ENCODE measurements at places on chromosomes 1 and 21.
A peak's percentile ranks its signal among the peaks of the same experiment; 100 is the strongest.

DNA sequence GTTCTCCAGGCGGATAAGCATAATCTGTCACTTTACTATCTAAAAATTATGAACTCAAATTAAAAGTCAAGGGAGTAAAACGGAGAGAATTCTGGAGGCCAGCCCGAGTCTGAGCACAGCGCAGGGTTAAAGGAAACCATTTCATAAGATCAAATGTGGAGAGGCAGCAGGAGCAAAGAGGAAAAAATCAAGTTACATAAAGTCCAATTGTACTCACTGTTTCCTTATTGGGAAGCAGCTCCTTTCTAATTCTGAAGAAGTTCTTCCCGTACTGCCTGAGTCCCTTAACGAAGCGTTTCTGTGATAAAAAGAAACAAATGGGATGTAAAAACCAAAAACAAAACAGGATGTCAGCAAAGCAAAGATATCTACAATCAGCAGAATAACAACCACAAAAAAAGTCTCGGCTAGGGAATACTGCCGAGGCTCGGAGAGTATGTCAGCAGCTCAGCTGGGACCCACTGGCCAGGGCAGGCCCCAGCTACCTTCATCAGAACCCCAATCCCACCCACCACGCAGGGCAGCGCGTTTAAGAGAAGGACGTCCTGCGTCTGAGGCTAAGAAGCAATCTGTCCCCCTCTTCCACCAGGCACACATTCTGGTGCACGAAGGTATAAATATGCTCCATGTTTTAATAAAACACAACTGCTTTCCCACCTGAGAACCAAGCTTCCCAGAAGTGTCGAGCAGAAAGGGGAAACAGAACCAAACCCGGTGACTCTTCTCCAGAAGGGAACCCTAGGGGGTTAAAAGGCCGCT is 104.8 kb downstream of the SLC45A1 start:
- DNase-seq = no peak

GRCh38 chr1:166167572-166167925 is 748 bp upstream of the FAM78B start:
- DNase-seq = no peak

- no peak for DNase-seq
Measured at GRCh38 chr1:18069903-18070302, 37.7 kb upstream of the IGSF21 start.

DNA sequence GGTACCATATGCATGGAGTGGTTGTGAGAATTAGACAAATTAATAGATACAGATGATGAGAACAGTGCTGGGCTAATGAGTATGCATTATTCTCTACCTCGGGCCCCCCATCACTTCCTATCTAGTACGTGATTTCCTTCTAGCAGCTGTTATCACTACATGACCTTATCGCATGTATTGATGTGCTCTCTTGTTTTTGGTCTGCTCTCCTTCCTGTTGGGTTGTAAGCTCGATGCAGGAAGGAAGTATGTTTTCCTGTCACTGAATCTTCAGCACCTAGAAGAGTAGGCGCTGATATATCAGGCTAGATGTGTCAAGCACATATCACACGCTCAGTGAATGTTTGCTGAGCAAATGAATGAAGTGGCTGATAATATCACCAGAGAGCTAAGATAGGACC is 43.9 kb upstream of the IFNAR2 start:
- no peak for DNase-seq

DNA sequence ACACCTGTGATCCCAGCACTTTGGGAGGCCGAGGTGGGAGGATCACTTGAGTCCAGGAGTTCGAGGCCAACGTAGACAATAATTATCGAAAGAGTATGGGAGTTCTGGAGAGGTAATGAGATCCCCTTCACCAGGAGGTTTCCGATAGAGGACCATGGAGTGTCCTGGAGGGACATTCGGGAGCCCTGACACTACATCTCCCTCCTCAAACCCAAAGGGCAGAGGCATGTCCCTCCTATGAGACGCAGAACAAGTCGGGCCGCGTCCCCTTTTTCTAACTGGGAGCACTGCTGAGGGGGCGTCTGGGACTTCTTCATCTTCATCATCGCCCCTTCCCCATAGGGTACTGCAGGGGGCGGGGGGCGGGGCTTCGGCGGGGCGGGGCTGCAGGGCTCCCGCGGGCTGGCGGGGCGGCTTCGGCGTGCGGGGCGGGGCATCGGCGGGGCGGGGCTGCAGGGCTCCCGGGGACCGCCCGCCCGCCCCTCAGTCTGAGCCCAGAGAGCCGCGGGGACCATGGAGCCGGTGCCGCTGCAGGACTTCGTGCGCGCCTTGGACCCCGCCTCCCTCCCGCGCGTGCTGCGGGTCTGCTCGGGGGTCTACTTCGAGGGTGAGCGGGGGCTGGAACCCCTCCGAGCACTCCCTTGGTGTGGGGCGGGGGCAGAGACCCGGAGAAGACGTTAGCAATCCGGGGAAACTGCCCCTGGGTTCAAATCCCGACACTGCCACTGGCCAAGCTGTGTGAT is at the start of gene THEMIS2:
Gene THEMIS2 (plus strand): TSS at position 486 of the 743 bp plus-strand sequence. CDS start 28 bp downstream, at position 514.
- peak; percentile 84 for DNase-seq

DNA sequence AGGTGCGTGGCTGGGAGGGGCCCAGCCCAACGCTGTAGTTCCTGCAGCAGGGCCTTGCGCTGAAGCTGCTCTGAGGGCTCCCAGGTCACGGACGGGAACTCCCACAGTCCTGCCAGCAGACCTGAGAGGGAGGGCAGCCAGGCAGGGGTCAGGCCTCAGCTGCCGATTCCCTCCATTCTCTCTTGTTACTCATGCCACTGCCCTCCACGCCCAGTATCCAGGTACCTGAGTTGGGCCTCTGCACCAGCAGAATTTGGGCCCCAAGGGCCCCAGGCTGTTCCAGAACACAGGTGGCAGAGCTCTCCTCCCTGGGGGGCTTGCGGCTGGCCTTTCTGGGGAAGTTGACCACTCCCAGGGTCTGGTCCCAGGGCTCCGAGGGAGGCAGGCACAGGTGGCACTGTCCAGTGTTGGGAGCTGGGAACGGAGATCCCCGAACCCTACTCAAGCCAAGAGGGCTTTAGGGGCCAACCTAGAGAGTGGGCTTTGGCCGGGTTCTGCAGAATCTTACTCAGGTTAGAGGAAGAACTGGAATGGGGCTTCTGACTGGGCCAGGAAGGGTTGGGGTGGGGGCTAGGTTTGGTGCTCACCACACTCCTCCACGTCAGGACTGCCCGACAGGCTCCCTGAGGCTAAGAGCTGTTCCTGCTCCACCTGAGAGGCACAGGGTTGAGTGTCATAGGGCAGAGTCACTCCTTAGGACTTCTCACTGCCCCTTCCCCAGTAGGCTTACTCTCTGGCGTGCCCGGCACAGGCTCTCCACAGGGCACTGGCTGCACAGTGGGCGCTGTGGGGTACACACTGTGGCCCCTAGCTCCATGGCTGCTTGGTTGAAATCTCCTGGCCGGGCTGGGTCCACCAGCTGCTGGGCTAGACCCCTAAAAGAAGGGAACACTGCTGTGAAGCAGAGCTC is 5.0 kb downstream of the HPDL start:
- no peak for DNase-seq

DNA sequence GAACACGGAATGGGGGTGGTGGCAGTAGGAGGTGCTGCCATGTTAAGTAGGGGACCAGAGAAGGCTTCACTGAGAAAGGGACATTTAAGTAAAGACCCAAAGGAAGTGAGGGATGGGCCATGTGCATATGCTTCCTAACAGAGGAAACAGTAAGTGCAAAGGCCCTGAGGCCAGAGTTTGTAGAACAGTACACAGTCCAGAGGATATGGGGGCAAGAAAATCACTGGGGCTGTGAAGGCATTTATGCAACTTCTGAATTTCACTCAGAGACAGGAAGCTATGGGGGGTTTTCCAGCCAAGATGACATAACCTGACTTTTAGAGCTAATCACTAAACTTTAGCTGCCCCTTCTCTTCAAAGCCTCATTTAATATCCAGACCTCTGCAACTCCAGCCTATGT is 202.5 kb upstream of the EDN2 start:
- no peak for DNase-seq

- no peak for DNase-seq
Measured at GRCh38 chr1:205356440-205357139, at the start of gene KLHDC8A. Gene KLHDC8A, minus strand, starts transcription at chr1:205356922. Its CDS starts 13,318 bp downstream, at chr1:205343604.

- DNase-seq = no peak
Measured at GRCh38 chr1:110434946-110435345, 16.0 kb upstream of the PROK1 start.

- DNase-seq = no peak
Measured at GRCh38 chr21:37338671-37339551, 27.7 kb upstream of the DYRK1A start.

DNA sequence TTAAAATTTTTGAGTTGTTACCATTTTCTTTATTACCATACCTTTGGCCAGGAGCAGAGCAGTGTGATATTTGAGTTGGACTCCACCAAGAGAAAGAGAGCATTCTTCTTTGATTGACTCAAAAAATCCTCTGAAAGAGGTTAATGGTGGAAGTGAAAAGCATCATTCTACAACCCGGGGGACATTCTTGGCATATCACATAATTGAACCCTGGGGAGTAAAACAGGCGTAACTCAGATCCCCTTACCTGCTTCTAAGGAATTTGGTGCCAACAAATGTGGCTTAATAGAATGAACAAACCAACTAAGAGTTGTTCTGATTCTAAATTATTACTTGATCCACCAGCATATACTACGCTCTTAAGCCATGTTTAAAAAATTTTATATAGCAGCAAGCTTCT is 351.1 kb upstream of the DEPDC1 start:
- no peak for DNase-seq

DNA sequence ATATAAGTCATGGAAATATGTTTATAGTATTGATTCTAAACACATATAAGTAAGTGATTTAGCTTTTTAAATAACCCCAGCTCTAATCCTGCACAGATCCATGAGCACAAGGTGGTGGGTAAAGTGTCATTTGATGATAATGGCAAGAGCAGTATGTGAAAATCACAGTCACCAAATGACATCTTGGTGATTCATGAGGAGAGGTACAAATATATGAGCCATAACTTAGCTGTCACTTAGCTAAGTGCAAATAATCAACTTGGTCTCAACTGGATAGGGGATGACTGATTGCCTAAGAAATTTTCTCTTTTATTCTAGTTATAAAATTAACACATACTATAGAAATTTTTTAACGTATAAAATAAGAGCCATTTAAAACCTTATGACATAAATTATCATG is 198.1 kb downstream of the ZZZ3 start:
- DNase-seq = no peak

- no peak for DNase-seq
Measured at GRCh38 chr21:34965200-34966174, 83.6 kb downstream of the RUNX1 start.

- DNase-seq = no peak
Measured at GRCh38 chr1:150995896-150996295, 10.8 kb downstream of the MINDY1 start.

DNA sequence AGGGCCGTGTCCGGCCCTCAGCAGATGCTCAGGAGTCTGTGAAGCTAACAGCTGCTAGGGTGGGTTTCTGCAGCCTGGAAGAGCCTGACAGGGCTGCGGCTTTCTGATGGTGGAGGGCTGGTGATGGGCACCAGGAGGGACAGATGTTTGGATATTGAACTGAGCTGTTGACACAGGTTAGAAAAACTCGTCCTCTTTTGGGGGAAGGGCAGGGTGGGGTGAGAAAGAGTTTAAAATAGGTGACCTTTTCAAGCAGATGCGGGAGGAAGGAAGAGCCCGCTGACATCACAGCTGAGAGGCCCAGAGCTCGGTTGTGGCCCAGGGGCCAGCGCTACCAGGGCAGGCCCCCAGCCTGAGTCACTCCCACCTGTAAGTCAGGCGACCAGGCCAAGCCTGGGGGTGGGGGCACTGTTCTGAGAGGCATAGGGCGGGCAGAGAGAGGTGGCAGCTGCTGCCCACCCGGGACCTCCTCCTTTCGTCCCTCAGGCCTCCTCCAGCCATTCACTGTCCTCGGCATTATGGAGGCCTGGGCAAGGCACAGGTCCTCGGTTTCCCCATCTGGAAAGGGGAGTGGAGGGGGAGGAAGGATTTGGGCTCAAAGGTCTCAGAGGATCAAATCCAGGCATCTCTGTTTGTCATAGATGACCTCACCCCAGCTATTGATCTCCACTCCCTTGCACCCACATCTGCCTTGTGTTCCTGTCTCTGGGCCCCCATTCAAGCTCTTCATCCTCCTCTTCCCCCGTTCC is 32.3 kb upstream of the ID3 start:
- DNase-seq = no peak

- DNase-seq = peak; percentile 33
Measured at GRCh38 chr1:9784508-9785133, 39.1 kb downstream of the CLSTN1 start.

GRCh38 chr1:167943541-167943940 is 6.7 kb upstream of the MPC2 start:
- no peak for DNase-seq

DNA sequence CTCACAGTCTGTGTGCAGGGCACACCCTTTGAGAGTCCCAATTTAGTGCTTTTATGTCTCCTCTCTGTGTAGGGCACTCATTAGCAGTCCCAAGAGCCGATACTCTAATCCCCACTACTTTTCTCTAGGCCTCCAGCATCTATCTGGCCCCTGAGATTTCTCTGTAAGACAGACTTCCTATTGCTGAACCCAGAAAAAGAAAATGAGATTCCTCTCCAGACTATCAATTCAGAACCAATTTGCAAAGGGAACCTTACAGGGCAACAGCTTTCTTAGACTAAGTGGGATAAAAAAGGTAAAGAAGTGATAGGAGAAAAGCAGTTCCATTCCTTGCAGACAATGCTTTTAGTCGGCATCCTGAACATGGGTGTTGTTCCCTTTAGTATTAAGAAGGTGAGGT is 172.2 kb downstream of the EDEM3 start:
- DNase-seq = no peak

DNA sequence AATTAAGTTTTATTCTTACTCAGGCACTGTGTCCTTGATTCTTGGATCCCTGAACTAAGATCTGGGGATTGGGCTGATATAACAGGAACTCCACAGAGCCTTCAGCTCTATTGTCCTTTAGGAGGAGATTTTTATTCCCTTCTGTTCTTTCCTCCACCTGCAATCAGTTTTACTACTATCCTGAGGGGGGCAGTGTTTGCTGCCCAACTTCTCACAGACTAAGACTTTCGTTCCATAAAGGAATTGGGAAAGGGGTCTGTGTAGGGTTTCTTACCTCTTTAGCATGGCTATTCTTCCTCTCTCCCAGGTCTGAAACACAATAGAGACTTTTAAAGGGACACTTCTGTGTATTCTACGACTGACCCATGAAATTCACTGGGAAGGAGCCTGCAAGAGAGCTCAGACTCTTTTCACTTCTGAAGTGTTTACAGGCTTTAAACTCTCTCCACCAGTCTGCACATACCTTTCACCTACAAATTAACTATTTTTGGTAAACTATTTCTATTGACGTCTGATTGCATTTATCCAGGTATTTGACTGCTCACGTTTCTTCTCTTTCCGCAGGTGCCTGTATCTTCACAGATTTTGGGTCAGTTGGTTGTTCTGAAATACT is 103.3 kb upstream of the DEPDC1 start:
- no peak for DNase-seq

- DNase-seq = no peak
Measured at GRCh38 chr21:37006486-37007291, at the start of gene RIPPLY3. Gene RIPPLY3, plus strand, starts transcription at chr21:37006702. Its CDS starts 71 bp downstream, at chr21:37006773.

GRCh38 chr1:152884085-152884484 is 6.0 kb downstream of the SMCP start:
- DNase-seq = no peak

- no peak for DNase-seq
Measured at GRCh38 chr1:89065079-89065868, at the start of gene GBP1. Gene GBP1, minus strand, starts transcription at chr1:89065208. Its CDS starts 1,974 bp downstream, at chr1:89063234.
